ENCODE measurements at places on chromosomes 1 and 21. TPM values are rescaled to one million over a fixed set of nuclear protein-coding genes. Genes with fewer than 3 reads are reported as not detected.

SLAMF9 gene
- 8.2 TPM for total RNA-seq

CFAP298 gene
- total RNA-seq = 17.8 TPM

BLACAT1 gene
- total RNA-seq = under 0.01 TPM

ADAMTS1 gene
- total RNA-seq = 22.9 TPM

HES2 gene
- not detected for total RNA-seq

C1orf141 gene
- not detected for total RNA-seq

KRTAP21-2 gene
- total RNA-seq = not detected

ATP6V1G3 gene
- total RNA-seq = not detected

C8A gene
- not detected for total RNA-seq

DNAJC16 gene
- 22.9 TPM for total RNA-seq

MNDA gene
- not detected for total RNA-seq

NCMAP gene
- under 0.01 TPM for total RNA-seq

CRYBG2 gene
- total RNA-seq = not detected

LDLRAD1 gene
- total RNA-seq = not detected

PEAR1 gene
- total RNA-seq = not detected

LRRN2 gene
- total RNA-seq = not detected

AQP10 gene
- total RNA-seq = not detected

FCGR1A gene
- total RNA-seq = not detected

POMGNT1 gene
- total RNA-seq = 90.8 TPM

CD1E gene
- not detected for total RNA-seq

MX2 gene
- 206 TPM for total RNA-seq

F3 gene
- 2.0 TPM for total RNA-seq

MPL gene
- total RNA-seq = not detected

SLC35E2B gene
- 22.5 TPM for total RNA-seq

AMY1B gene
- total RNA-seq = not detected

PRAMEF27 gene
- not detected for total RNA-seq

KRTAP19-6 gene
- total RNA-seq = not detected

PGLYRP3 gene
- not detected for total RNA-seq

DNALI1 gene
- total RNA-seq = 6.0 TPM

GNG12 gene
- total RNA-seq = 186 TPM

NFIA gene
- 6.0 TPM for total RNA-seq

KRTAP19-3 gene
- total RNA-seq = not detected

SCCPDH gene
- total RNA-seq = 100 TPM

OLFM3 gene
- total RNA-seq = not detected

PLPPR4 gene
- 2.0 TPM for total RNA-seq

KDF1 gene
- total RNA-seq = not detected

CELA3A gene
- total RNA-seq = not detected

OR2T29 gene
- total RNA-seq = not detected

FCRL5 gene
- not detected for total RNA-seq

UQCRH gene
- total RNA-seq = 258 TPM

ERICH3 gene
- not detected for total RNA-seq

OLIG2 gene
- total RNA-seq = not detected

RGS8 gene
- not detected for total RNA-seq

STIL gene
- total RNA-seq = 13.8 TPM

PDPN gene
- total RNA-seq = not detected

GPR37L1 gene
- total RNA-seq = not detected

POU2F1 gene
- total RNA-seq = 10.3 TPM

KRTAP15-1 gene
- not detected for total RNA-seq

MYCL gene
- total RNA-seq = under 0.01 TPM

All from melanocyte of skin (primary cell).